ENCODE measurements at places on chromosomes 1 and 21. TPM values are rescaled to one million over a fixed set of nuclear protein-coding genes. Genes with fewer than 3 reads are reported as not detected.

- peak; percentile 86 for DNase-seq
Measured at GRCh38 chr1:23673086-23673813, 18.4 kb upstream of the RPL11 start.

DNA sequence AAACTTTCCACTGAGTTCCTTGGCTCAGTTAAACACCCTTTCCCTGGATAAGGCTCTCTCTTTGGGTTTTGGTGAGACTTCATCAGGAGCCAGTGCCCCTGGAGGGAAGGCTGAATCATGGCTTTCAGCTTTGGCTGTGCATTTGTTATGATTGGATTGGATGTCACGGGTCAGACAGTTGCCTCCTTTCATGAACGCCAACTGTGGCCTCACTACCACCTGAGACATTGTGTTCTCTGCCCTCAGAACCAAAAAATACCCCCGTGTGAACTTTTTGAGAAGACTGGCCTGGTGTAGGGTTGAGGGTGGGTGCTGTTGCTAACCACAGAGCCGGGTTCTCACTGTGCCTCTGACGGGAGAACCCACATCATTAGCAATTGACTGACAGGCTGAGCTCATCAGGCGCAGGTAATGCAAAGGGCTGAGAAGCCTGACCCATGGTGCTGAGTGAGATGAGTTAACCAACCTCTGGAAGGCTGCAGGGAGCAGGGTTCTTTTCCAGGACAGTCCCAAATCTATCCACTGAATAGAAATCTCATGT is 65.6 kb downstream of the HHAT start:
- peak; percentile 37 for DNase-seq

GRCh38 chr1:79371802-79372201 is 365.3 kb upstream of the ADGRL4 start:
- no peak for DNase-seq

DNA sequence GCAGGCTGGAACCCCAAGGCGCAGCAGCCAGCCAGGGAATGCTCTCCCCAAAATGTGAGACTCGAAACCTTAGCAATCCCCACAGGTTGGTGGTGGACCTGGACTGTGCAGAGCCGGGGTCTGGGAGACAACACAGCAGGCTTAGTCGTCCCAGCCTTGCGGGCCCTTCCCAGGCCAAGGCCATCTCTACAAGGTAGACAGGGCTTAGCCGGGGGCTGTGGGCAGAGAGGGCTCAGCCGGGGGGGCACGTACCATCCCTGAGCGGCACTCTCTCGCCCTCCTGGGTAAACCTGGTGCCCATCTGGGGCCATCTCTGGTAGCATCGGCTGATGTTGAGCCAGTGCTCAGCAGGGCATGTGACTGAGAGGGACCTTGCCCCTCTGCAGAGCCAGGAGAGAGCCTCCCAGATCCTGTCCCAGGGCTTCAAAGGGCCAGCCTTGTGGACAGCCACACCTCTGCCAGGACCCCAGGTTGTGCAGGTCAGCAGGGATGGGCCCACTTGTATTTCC is 2.2 kb upstream of the ACTRT2 start:
- no peak for DNase-seq

DNA sequence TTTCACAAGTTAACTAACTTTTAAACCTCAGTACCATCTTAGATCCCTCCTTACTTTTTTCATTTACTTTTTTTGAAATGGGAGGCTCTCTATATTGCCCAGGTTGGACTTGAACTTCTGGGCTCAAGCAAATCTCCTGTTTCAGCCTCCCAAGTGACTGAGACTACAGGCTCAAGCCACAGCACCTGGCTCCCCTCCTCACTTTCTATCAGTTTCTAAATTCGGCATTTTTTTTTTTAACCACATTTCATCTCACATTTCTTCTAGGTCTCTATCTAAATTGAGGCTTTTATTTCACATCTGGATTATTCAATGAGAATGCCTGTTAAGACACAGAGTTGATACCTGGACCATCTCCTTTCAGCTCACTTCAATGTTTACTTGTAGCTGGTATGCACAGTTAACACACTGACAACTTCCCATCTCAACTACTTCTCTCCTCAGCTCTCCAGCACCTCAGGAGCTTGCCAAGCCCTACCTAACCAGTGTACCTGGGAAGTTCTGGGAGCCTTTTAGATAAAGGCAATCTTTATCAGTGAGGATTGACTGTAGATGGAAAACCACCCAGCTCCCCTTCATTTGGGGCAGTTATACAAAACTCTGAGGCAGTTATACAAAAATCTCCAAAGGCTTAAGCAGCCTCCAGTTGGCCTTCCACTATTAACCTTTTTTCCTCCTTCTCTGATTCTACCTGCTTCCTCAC is 3.4 kb downstream of the USP33 start:
- no peak for DNase-seq

Gene TNFSF18
- total RNA-seq: 0.11 TPM

All from cardiac muscle cell (in vitro differentiated cells and primary cell).